ENCODE measurements at places on chromosomes 2 and 18. TPM values are rescaled to one million over a fixed set of nuclear protein-coding genes. Genes with fewer than 3 reads are reported as not detected.

SCYGR4 gene
- total RNA-seq: not detected

TUBB8B gene
- total RNA-seq: 1.1 TPM

GREB1 gene
- total RNA-seq: 0.23 TPM

DCDC2C gene
- not detected for total RNA-seq

PSMA8 gene
- total RNA-seq: not detected

ARHGAP28 gene
- total RNA-seq: 23.4 TPM

- no peak for DNase-seq
These were observed 612.0 kb downstream of the IRS1 start for GRCh38 chr2:226187616-226188015.

- no peak for DNase-seq
These were observed 56.4 kb upstream of the XIRP2 start for GRCh38 chr2:166831930-166832329.

DNA sequence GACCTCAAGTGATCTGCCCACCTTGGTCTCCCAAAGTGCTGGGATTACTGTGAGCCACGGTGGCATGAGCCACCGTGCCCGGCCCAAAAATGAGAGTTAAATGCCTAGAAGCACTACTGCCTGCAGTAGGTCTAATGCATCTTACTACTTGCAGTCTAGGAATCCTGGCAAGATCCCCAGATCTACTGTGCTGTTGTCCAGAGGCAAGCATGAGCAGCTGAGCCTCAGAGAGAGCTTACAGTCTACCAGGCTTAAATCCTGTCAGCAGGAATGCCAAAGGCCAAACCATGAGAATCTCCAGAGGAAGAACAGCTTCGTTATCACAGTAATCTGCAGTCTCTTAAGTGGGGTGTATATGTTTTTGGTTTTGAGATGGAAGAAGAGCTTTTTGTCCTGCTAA, 54.4 kb downstream of the XRCC5 start:
- no peak for DNase-seq

DNA sequence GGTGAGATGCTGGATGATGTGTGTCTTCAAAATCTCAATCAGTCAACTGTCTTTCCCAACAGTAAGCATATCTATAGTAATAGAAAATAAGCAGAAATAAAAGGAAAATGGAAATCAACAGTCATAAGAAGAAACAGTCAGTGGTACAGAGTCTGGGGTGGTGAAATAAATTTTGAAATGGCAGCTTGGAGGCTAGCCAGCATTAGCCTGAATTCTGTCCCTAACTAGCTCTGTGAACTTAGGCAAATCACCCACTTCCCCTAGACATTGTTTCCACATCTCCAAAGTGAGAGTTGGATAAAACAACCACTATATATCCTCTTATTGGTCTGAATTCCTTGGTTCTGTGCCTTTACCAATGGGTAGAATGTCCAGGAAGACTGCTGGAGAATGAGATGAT, 189.7 kb upstream of the REV1 start:
- DNase-seq: no peak

DNA sequence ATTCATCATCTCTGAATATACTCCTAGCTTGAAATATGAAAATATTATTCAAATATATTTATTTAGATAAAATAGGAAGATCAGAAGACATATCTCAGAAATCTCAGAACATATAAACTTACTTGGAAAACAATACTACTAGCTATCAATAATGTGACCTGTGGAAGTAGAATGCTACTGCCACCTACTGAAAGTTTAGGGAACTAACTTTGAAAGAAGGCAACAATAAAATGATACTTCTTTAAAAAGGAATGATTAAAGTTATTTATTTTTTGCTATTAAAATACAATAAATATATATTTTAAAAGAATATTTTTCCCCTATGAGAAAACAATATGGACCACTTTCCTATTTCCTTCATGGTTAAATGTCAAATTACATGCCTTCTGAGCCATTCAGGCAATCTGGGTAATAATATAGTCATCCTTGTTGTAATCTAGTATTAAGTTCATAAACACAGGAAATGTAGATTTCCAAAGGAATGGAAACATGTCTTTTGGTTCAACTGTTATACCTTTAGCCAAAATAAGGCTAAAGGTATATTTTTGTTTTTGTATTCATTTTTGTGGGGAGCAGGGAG, 26.0 kb downstream of the ACADL start:
- peak; percentile 37 for DNase-seq

DNA sequence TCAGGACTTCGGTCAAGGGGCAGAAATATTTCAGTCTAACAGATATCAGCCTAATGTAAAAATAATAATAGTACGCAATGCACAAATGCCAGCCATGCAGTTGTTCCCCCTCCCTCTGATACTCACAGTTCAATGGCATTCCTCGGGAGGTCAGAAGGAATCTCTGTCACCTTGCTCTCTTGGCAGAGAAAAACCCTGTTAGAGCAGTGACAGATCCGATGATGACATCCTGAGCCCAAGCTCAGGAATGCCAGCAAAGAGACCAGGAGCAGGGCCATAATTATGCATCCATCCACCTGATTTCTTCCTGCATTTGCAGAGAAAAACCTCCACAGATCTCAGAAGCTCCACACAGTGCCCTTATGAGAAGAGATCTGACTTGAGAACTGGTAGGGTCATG, at the start of gene FSHR:
FSHR (minus strand) TSS at position 376 of the 400 bp plus-strand sequence; CDS start at position 278, 98 bp downstream.
- no peak for DNase-seq

GRCh38 chr2:652881-653480, 24.2 kb downstream of the TMEM18 start:
- no peak for DNase-seq

- peak; percentile 21 for DNase-seq
These were observed 598 bp downstream of the CCDC93 start for GRCh38 chr2:118013221-118013723.

- DNase-seq: no peak
These were observed 53.4 kb upstream of the IL1RL1 start for GRCh38 chr2:102258025-102258385.

- no peak for DNase-seq
These were observed 146.6 kb upstream of the NCK2 start for GRCh38 chr2:105597806-105598803.

DNA sequence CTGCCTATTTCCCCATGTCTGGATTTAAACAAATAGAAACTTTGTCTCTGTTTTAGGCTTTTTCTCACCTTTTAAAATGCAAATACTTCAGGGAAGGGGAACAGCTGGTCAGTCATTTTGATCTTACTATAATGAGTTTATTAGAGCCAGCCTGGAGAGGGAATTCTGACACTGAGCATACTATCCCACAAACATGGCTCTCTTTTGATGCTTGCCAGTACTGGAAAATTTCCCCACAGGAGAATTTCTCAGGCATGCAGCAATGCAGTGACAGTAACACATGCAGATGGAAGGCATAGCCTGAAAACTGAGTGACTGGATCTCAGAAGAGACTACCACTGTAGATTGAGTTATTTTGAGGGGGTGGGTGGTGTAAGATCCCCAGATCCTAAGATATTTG, 974.3 kb upstream of the CELF4 start:
- DNase-seq: no peak

DNA sequence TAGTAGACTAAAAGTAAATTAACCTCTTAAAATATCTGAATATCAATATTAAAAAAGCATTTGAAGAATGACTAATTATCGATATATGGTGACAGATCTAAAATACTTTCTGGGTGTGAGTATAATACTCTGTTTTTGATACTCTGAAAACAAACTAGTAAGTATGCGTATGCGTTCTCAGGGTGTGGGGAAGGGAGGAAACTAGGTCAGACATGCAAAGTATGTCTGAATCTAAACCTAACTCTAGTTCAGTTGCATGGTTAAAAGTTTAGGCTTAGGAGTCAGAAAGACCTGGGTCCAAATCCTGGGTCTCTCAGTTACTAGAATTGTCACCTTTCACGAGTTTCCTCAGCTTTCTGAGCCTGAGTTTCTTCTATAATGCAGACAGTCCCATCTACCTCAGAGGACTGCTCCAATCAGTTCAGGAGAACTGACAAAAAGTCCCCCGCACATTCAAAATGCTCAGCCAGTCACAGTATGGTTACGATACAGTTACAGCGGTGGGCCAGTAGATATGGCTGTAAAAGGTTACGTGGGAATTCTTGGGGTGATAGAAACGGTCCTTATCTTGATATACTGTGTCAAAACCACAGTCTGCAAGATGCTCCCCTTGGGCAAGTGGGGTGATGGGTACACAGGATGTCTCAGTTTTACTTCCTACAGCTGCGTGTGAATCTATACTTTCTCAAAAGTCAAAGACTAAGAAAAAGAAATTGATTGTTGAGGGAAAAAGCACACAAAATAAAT, 29.2 kb downstream of the UNC50 start:
- DNase-seq: no peak

DNA sequence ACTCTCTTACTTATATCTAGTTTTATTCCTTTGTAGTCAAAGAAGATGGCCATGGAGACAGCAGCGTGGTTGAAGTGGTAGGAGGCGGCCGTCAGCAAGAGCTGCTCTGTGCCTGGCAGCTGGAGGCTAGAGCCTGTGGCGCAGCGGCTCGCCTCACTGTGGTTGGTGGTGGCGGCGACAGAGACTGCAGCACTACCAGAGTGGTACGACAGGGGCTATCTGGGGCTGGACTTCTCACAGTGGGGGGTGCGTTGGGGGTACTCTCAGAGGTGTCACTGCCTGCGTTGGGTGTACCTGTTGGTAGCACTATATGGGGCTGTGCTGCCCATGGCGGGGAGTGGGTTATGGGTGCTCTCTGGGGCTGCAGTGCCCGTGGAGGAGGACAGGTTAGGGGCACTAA, 8.5 kb upstream of the ANKRD62 start:
- DNase-seq: no peak

DNA sequence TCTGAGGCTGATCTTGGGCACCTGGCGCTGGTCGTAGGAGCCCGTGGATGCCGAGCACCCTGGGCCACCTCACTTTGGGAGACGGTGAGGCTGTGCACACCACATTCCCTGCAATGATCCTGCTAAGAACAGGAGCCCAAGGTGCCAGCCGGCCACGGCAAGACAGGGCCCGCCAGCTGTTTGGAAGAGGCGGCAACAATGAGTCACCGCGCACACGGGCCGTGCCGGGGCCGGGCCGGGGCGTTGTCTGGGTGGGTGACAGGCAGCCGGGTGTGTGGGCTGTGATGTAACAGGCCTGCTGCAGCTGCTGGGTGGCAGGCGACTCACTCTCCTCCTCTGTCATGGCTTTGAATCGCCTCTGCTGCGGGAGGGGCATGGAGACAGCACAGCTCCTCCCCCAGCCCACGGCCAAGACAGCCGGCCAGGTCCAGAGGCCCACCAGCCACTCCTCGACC, 49.7 kb upstream of the ODC1 start:
- DNase-seq: peak; percentile 4

DNA sequence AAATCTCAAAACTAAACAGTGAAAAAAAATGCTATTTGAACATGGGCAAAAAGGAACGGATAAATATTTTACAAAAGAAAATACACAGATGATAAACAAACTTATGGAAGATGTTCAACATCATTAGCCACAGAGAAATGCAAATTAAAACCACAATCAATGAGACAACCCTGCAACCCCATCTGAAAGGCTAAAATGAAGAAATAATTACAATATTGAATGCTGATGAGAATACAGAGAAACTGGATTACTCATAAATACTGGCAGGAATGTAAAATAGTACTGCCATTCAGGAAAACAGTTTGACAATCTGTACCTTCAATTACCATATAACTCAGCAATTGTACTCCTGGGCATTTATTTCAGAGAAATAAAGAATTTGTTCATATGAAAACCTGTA, 193.1 kb upstream of the UBE2E3 start:
- no peak for DNase-seq

GRCh38 chr2:230682546-230682945, 30.1 kb upstream of the CAB39 start:
- DNase-seq: no peak

DNA sequence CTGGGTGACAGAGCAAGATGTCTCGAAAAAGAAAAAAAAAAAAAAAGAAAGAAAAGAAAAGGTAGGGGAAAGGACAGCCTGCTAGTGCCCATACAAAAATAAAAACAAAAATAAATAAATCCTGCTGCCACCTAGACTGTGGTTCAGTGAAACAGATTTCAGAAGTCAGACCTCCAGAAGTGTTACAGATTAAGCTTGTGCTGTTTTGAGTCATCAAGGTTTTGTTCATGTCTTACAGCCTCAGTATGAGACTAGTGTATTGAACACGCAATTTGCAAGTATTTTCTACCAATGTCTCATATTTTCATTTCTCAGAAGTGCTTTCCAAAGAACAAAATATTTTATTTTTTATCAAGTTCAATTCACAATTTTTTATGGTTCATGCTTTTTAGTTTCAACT, 720.4 kb upstream of the GYPC start:
- no peak for DNase-seq

- peak; percentile 96 for DNase-seq
These were observed 85.3 kb downstream of the CDC42EP3 start for GRCh38 chr2:37585982-37586621.

DNA sequence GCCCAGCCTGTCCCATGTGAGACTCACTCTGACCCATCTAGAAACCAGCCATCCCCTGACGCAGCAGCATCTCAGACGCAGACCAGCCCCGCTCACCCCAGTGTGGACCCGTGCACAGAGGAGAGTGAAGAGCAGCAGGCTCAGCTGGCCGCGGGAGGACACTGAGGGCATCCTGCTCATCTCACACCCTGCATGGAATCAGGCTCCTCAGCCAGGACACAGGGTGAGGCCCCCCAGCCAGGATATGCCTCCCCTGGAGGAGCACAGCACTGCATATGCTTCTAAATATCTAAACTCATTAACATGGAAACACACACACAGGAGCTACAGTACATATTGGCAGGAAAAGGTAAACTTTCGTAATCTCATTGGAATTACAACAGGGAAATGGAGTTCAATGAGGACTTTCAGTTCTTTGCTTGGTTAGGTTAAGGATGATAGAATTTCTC, 34.4 kb downstream of the NEMP2 start:
- DNase-seq: no peak

DNA sequence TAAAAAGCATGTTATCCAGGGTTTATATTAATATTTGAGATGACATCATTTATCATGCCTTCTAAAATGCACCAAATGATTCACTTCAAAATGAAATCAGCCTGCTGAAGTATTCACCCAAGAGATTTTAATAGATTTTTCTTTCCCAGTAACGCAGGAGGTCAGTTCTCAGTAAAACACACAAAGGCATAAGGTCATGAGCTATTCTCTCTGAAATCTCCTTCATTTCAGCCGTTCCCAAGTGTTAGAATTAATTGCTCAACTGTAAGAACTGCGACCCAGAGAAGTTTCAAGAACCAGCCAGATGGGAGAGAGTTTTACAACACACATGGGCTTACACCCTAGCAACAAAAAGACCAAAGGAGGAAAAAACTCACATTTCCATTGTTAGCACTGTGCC, 84.2 kb upstream of the PHLPP1 start:
- no peak for DNase-seq
